ENCODE measurements at places on chromosomes 12 and 14. TPM values are rescaled to one million over a fixed set of nuclear protein-coding genes. Genes with fewer than 3 reads are reported as not detected.

GRCh38 chr14:105067140-105067968 is 2.1 kb upstream of the GPR132 start:
- DNase-seq = no peak

GRCh38 chr14:65927931-65928356 is 515.4 kb downstream of the FUT8 start:
- DNase-seq = no peak

KRT71 gene
- total RNA-seq = not detected

DNA sequence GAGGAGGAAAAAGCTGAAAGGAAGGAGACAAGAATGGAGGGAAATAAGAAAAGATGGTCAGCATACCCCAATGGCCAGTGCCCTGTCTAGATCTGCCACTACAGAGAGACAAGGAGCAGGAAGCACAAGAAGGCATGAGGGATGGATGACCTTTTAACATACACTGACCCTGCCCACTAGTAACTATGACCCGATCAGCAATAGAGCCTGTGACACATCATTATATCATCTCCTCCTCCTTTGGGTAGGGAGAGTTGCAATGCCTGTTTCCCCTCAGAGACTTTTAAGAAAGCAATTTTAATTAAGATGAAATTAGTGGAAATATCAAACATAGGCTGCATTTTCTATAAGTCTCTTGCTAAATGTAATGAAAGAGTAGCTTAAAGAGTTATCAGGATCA is 4.7 kb upstream of the SLC2A13 start:
- no peak for DNase-seq

GRCh38 chr14:90612801-90613200 is 203.4 kb downstream of the TTC7B start:
- no peak for DNase-seq
